ENCODE measurements at places on chromosomes 3 and 15.

GRCh38 chr3:24496529-24497482 lies 2.2 kb upstream of the THRB start:
- DNase-seq, result no peak

GRCh38 chr3:12756175-12756574 lies 2.9 kb downstream of the TMEM40 start:
- DNase-seq, result no peak

- no peak for DNase-seq
These were observed 451.9 kb downstream of the FOXP1 start for GRCh38 chr3:71131375-71132314.

DNA sequence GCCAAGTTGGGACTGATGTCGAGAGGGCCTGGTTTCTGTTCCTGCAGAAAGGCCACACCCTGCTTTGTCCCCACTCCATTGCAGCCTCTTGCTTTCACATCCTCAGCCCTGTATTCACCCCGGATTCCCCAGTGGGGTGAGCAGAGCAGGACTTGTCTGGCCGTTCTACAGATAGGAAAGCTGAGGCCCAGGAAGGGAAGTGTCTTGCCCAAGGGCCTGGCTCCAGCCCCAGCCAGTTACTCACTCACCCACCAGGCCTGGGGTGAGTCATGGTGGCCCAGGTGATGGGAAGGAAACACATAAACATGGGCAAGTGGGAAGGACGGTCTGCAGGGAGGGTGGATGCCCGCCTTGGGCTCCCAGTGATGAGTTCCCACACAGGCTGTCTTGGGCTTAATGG lies 6.1 kb upstream of the DUSP7 start:
- peak; percentile 21 for DNase-seq

DNA sequence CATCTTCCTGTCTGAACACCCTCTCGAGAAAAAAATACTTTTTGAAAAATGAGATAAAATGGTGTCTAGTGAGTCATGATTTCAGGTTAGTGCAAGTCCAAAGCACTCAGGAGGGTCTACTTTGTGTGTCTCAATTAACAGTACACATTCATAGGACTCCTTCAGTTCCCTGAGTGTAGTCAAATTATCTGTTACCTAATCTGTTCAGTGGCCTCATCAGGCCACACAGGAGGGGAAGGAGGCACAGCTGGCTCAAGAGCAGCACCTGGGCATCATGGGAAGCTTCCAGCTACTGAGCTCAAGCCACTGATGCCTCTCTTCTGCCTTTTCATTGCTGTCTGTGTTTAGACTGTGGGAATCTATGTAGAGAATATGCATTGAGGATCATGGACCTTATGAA lies 341.4 kb upstream of the SGO1 start:
- no peak for DNase-seq

GRCh38 chr3:161700998-161701397 lies 204.4 kb downstream of the OTOL1 start:
- DNase-seq, result no peak

DNA sequence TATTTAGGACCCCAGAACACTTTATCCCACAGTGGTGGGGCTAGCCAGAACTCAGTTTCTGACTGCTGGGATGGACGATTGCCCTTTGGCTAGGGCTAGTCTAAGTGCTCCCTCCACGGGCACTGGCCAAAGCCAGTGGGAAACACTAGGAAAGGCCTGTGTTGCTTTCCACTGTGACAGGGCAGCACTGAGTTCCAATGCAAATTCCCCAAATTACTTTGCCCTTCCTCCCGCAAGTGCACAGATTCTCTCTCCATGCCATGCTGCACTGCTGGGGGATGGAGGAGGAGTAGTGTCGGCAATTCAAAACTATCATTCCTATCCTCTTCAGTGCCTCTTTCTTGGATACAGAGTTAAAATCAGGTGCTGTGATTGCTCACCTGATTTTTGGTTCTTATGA lies 100.0 kb downstream of the SH3GL3 start:
- DNase-seq, result no peak

GRCh38 chr15:74250266-74250665 lies 14.1 kb downstream of the CCDC33 start:
- no peak for DNase-seq

- no peak for DNase-seq
These were observed 332.4 kb downstream of the MAGI1 start for GRCh38 chr3:65706301-65706700.

- DNase-seq, result peak; percentile 70
These were observed 2.8 kb downstream of the ADAMTS17 start for GRCh38 chr15:100338971-100339444.

- peak; percentile 76 for DNase-seq
These were observed 118.1 kb downstream of the TBC1D2B start for GRCh38 chr15:77959432-77959879.

- DNase-seq, result no peak
These were observed 265.1 kb upstream of the NR2E3 start for GRCh38 chr15:71545223-71545760.

- no peak for DNase-seq
These were observed 16.6 kb downstream of the TMEM158 start for GRCh38 chr3:45209526-45209925.

DNA sequence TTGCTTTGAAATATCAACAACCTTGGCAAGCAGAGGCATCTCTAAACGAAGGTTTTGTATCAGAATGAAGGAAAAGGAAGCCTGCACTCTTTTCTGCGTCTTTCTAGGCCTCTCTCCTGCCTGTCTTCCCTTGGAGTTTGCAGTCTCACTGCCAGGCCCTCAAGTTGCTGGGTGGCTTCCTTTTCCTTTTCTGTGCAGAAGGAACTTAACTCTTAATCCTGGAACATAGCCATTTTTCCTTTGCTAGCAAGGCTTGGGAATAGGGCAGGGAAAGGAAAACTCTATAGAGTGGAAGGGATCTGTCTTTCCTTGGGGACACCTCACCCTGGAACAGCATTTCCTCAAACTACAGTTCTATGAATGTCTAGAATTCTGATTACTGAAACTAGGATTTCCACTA lies 32.8 kb downstream of the TLNRD1 start:
- DNase-seq, result no peak

DNA sequence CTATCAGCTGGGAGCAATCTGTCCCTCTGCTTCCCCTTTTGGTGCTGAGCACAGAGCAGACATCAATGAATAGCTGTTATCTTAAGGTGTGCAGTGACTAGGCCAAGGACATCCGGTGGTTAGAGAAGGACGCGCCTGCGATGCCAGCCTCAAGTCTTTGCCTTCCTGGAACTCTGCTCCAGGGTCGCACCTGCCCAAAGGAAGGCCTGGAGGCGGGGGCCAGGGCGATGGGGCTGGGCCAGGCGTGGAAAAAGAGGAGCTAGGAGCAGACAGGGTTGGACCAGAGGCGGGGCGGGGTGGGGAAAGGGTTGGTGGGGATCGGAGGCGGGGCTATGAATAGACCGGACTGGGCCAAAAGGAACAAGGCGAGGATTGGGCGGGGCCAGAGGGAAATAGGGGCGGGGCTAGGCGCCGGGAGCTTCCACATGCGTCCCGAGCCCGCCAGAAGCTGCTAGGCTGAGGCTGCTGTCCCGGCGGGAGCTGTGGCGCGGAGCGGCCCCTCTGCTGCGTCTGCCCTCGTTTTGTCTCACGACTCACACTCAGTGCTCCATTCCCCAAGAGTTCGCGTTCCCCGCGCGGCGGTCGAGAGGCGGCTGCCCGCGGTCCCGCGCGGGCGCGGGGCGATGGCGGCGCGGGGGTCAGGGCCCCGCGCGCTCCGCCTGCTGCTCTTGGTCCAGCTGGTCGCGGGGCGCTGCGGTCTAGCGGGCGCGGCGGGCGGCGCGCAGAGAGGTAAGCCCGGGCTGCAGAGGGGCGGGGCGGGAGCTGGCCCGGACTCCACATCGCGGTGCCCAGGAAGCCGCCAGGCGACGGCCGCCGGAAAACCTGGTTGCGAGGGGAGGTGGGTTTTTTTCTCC lies at the start of gene CHRNA5:
CHRNA5 (plus strand) TSS at position 424 of the 854 bp plus-strand sequence; CDS start at position 624, 200 bp downstream.
- peak; percentile 75 for DNase-seq

DNA sequence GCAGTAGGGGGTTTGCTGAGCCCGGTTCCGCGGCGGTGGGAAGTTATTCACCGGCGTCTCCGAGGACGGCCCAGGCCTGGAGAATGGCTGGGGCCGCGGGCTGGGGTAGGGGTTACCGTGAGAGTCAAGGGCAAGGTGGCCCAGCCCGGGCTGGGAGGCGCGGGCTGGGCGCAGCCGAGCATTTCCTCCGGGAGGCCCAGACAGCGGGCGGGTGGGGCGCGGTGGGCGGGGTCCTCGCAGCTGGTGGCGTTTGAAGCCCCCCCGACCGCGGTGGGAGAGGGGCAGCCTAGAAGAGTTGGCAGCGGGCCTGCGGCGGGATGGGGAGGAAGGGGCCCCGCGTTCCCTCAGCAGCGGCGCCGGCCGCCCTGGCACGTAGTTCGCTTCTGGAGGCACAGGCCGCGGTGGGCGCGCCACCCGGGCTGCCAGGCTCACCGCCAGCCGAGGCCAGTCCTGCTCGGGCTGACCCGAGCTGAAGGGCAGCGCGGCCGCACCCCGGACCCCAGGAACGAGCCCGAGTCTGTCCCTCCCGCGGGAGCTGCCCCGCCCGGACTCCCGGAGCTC lies 960 bp upstream of the KLF13 start:
- DNase-seq, result peak; percentile 60

DNA sequence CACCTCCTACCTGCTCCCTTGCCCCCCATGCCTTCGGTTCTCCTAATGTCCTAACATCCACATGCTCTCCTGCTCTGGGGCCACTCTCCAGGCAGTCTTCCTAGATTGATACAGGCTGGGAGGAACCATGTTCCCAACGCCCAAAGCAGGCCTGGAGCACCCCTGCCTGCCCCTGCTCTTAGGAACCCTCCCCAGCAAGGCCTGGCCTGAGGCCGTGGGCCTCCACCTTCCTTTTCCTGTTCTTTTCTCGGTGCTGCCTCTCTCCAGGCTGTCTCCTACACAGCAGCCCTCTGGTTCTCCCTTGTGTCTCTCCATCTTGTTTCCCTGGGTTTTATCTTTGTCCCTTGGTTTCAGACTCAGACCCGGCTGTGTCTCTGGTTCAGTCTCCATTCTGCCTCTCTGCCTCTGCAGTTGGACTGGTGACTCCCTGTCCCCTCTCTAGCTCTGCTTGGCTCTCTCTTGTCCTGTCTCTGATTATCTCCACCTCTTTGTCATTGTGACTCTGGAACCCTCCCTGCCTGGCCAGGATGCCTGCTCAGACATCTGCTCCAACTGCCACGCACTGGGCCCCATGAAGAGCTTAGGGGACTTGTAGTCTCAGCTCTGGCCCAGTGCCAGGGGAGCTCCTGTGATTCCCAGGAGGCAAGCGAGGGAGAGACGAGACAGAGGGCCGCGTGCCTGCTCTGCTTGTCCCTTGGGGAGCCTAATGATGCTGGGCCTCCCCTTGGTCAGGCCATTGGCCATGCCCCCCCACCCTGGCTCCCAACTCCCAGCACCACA lies 26.0 kb upstream of the RPL29 start:
- DNase-seq, result no peak

GRCh38 chr3:12970684-12971083 lies 102.5 kb downstream of the IQSEC1 start:
- DNase-seq, result no peak

DNA sequence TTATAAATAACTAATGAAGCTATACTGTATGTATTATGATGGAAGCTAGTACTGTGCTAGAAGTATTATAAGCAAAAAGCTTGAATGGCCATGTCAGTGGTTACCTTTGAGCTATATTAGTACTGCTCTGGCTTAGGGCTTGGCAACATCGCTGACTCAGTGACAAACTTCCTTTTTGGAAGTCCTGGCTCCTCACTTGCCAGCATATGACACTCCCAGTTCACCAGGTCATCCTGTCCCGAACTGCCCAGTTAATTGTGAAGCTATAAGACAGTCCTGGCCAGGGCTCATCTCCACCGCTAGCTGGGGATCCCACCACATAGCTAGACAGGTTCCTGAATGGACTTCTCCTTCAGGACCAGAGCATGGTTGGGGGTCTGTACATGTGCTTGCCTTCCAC lies 31.9 kb downstream of the RAB8B start:
- no peak for DNase-seq

DNA sequence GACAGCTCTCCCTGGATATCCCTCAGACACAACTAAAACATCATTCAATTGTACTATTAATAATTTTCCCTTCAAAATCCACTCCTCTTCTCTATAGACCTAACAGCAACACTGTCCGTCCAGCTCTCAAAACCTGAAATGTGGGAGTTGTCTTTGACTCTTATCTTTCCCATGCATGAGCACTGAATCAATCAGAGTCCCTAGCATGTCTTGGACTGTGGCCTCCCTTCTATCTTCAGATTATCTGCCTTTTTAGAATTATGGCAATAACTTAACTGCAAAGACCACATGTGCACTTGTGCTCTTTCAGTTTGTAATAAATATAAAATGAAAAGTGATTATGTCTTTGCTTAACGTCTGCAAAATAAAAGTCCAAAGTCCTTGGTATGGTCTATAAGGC lies 107.0 kb downstream of the UBE3A start:
- no peak for DNase-seq

GRCh38 chr3:193630005-193630404 lies 37.0 kb downstream of the OPA1 start:
- DNase-seq, result no peak

DNA sequence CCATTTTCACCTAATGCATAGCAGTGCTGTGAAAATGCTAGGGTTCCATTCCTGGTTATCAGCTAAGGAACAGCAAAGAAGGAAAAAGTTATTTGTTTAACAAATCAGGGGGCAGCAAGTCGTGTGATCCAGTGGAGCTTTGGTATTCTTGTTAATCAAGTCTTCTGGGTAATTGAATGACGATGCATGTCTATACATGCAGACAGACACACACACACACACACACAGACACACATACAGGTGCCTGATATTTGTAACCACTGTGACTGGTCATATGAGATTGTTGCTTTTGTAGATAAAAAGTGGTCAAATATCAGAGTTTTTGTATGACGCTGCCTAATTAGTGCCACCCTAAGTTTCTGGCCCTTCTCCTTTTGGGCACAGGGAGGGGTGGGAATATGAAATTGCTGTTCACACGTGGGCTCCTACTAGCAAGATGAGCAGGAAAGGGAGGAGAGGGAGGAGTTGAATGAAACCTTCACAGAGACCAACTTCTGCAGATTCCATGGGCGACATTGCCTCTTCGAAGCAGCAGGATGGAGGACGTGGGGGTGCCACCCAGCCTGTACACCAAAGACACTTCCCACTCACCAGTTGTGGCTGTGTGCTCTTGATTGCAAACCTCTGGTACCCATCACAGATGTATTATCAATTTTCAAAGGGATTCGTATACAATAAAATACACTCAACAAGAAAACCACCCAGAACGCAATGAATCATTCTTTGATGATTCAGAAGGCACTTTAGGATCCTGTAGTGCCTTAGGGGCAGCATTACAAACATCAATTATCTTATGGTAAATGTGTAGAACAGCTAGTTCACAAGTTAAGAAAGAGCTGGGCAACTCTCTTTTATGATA lies 281.9 kb upstream of the ICE2 start:
- DNase-seq, result peak; percentile 44

GRCh38 chr15:85555875-85556617 lies 175.6 kb downstream of the AKAP13 start:
- no peak for DNase-seq

DNA sequence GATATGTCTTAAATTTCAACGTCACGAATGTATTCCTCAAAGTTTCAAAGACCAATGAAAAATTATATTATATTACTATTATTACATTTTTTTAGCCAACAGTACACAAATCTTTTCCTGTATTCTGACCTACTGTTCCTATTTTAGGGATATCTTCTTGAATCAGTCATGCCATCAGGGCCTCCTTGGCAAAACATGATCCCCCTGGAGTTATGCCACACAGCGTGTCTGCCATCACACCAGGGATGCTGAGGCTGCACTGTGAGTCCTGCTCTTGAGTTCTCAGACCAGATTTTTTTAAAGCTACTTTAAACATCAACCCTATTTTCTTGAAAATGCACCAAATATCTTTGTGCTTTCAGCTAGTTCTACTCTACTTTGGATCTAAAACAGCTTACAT lies 425.9 kb upstream of the ZNF385D start:
- DNase-seq, result no peak

All from CD4-positive, alpha-beta T cell treated with Interleukin-2 at 100 ng/mL for 4 hours (primary cell).